ENCODE measurements at places on chromosomes 1 and 21.

DNA sequence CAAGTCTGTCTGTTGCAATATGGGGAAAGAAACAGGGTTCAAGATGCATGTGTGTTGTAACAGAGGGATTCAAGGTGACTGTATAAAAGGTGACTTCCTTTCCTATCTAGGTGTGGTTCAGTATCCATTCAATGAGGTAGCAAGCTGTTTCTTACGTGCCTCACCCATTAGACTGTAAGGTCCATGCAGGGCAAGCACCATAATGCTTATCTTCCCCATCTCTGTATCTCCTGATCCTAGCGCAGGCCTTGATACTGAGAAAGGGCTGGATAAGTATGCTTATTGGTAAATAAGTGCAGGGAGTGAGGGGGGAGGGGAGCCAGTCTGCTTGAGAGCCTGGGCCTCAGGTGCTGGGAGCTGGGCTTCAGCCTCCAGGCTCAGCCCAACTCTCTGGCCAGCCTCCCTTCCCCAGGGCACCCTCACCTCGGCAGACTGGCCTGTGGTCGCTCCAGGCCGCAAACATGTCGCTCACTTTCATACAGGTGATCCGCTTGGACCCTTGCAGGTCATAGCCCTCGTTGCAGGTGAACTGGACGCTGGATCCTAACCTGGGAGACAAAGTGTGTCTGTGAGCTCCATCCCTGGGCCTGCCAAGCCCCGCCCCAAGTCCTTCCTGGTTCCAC is 44.5 kb upstream of the HMGB4 start:
- DNase-seq, result no peak

DNA sequence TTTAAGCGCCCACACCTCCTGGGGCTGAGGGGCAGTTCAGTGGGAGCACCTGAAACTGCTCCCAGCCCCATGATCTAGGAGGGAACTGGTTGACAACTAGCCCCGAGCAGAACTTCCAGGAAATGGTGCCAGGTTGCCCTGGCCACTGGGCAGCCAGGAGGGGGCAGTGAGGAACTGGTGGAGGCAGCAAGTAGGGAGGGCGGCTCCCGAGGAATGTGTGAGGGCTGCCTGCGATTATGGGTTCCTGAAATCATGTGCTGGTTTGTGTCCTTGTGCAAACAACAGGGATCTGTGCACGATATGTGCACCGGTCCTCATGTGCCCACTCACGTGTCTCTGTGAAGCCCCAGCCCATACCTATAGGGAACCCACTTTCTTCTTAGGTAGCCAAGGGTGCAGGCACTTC is 9.9 kb downstream of the GPR3 start:
- DNase-seq, result peak; percentile 57

GRCh38 chr1:53073868-53074311 is 11.9 kb downstream of the PODN start:
- peak; percentile 84 for DNase-seq

- DNase-seq, result no peak
These were observed 7.1 kb upstream of the AGO3 start for GRCh38 chr1:35923791-35924221.

GRCh38 chr1:35466120-35466519 is 91.1 kb downstream of the KIAA0319L start:
- no peak for DNase-seq

GRCh38 chr1:178495741-178496409 is 889 bp downstream of the CLEC20A start:
- no peak for DNase-seq

- DNase-seq, result no peak
These were observed 19.8 kb downstream of the LHX4 start for GRCh38 chr1:180249725-180250498.

- peak; percentile 25 for DNase-seq
These were observed 37.2 kb downstream of the DSCAM start for GRCh38 chr21:40809673-40810197.

DNA sequence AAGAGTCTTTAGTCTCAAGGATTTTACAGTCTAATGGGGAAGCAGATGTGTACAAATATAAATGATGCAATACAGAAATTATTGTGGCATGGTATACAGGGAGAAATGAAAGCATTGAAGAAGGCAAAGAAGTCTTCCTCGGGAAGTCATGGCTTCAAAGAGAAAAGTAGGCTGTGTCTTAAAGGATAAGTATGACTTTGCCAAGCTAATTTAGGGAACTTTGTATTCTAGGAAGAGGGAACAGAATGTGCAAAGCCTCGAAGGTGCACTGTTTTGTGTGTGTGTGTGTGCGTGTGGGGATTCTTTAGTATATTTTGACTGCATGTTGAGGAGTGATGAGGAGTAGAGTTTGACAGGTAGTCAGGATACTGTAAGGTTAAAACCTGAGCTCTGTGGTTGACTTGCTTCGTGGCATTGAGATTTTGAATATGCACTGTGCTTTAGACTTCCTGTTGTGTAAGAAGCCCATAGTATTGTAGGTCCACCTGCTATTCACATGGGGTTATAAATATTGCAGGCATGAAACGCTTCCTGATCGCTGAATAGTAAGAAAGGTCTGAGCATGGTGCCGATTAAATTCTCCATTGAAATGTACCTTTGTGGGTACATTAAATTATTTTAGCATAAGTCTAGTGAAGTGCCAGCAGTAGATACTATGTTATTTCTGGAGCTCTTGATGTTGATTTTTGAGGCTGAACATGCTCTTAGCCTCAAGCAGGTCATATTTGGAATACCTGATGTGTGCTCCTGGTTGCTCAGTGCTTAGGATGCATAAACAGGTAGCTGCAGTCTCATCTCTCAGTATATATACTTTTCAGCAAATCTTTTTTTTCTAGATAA is 8.0 kb downstream of the SMAP2 start:
- DNase-seq, result no peak

GRCh38 chr1:51252366-51252765 is 16.3 kb downstream of the RNF11 start:
- DNase-seq, result no peak

GRCh38 chr1:54950006-54950368 is 30.4 kb upstream of the TMEM61 start:
- no peak for DNase-seq

Measured in WERI-Rb-1 (cell line).